ENCODE measurements at places on chromosomes 6 and 20. TPM values are rescaled to one million over a fixed set of nuclear protein-coding genes. Genes with fewer than 3 reads are reported as not detected.

LY6G6D gene
- not detected for total RNA-seq

NKX2-4 gene
- not detected for total RNA-seq

ZC3H12D gene
- total RNA-seq, result 96.7 TPM

AIF1 gene
- total RNA-seq, result 55.5 TPM

FUT9 gene
- total RNA-seq, result not detected

RBPJL gene
- not detected for total RNA-seq

MYO6 gene
- total RNA-seq, result 0.37 TPM

CHRNA4 gene
- total RNA-seq, result not detected

BTNL2 gene
- total RNA-seq, result not detected

RRAGD gene
- total RNA-seq, result 7.8 TPM

OR2H2 gene
- total RNA-seq, result not detected

ZNF322 gene
- 8.8 TPM for total RNA-seq

SIRPB2 gene
- total RNA-seq, result not detected

DNA sequence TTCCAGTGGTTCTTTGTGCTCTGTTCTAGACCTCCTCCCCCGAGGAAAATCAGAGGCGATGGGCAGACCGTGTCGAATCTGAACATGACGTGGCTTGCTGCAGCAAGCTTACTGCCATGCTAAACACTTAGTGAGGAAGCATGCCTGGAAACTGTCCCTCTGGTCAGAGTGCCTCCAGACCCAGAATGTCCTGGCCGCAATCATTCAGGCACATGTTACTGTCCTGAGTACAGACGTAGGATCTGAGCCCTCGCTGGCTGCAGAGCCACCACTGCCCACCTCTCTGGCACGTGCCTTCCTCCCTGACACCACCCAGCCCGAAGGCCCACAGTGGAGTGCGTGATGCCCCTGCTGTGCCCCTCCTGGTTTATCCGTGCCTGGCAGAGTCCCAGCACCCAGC is 163.6 kb downstream of the SYNDIG1 start:
- DNase-seq, result no peak
- no peak overlapping the region for H3K4me3 ChIP-seq
- H3K27ac ChIP-seq, result no peak overlapping the region
- peaks cover 11% of the 10 kb centered on the region for H3K4me1 ChIP-seq

- peaks cover 27% of the 10 kb centered on the region for H3K36me3 ChIP-seq
- H3K27me3 ChIP-seq, result no peaks in the 10 kb centered on the region
- H3K27ac ChIP-seq, result peak overlapping the region; percentile 91
- peaks cover 51% of the 10 kb centered on the region for H3K4me1 ChIP-seq
- peak overlapping the region; percentile 87 for H3K4me3 ChIP-seq
Observed at GRCh38 chr6:3023663-3024483, 24.2 kb downstream of the NQO2 start.

DNA sequence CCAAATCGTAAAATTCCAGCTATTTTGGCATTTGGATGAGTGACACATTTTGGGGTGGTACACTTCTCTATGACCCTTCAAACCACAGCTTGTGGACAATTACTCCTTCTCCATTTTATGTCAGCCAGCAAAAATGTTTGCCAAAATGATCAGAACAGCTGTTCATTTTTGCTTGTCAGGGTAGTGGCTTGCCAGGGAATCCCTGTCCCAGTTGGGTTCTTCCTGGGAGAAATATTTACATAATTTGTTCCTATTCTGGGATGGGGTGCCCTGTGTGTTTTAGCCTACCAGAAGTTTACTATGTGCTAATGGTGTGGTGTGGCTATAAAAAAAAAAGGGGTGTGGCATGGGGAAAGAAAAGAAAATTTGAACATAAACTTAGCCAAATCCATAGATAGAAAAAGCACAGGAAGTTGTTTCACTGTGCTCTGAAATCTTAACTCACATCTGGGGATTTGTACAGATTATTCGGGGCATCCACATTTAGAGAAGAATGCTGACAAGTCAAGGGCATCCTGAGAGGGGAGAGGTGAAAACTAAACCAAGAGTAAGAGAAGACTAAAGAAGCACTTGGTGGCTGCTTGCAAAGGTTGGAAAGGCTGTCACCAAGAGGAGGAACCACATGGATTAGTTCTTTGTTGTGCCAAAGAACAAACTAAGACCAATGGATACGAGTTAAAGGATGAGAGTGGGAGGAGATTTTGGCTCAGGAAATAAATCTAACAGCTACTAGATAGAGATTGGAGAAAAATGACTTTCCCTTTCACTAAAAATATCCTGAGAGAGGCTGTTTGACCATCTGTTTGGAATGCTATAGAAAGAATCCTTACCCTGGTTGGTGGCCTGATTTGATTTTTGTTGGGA is 55.2 kb upstream of the RBM24 start:
- no peaks in the 10 kb centered on the region for H3K36me3 ChIP-seq
- H3K4me1 ChIP-seq, result no peaks in the 10 kb centered on the region
- no peak overlapping the region for H3K4me3 ChIP-seq
- H3K27me3 ChIP-seq, result no peaks in the 10 kb centered on the region
- no peak for DNase-seq

- no peak overlapping the region for H3K27ac ChIP-seq
- no peak overlapping the region for H3K4me3 ChIP-seq
- H3K36me3 ChIP-seq, result no peaks in the 10 kb centered on the region
- peaks cover 2% of the 10 kb centered on the region for H3K27me3 ChIP-seq
Observed at GRCh38 chr20:39855799-39856198, 833.2 kb downstream of the MAFB start.

- no peaks in the 10 kb centered on the region for H3K36me3 ChIP-seq
- H3K4me1 ChIP-seq, result peaks cover 5% of the 10 kb centered on the region
- no peak overlapping the region for H3K4me3 ChIP-seq
- no peak for DNase-seq
- H3K27me3 ChIP-seq, result peaks cover 25% of the 10 kb centered on the region
- no peak overlapping the region for H3K27ac ChIP-seq
Observed at GRCh38 chr20:46568570-46569129, 18.2 kb upstream of the OCSTAMP start.

DNA sequence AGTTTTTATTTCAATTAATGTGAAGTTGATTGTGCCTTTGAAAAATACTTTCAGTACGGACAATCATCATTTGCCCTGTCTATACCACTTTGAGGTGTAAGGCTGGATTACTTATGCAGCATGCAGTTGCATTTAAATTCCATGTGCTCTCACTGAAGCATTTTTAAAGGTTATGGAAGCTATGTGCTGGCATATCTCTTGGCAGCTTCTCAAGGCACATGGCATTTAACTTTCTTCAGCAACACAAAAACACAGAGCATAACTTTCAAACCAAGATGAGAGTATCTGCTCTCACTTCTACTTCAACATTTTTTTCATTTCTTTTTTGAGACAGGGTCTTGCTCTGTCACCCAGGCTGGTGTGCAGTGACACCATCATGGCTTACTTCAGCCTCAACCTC is 360.6 kb upstream of the RUNX2 start:
- no peak overlapping the region for H3K27ac ChIP-seq
- H3K36me3 ChIP-seq, result peaks cover 4% of the 10 kb centered on the region
- no peaks in the 10 kb centered on the region for H3K27me3 ChIP-seq
- peaks cover 22% of the 10 kb centered on the region for H3K4me1 ChIP-seq
- no peak for DNase-seq

GRCh38 chr6:163705923-163706322 is 291.4 kb downstream of the QKI start:
- H3K27ac ChIP-seq, result no peak overlapping the region
- H3K27me3 ChIP-seq, result peaks cover 7% of the 10 kb centered on the region

DNA sequence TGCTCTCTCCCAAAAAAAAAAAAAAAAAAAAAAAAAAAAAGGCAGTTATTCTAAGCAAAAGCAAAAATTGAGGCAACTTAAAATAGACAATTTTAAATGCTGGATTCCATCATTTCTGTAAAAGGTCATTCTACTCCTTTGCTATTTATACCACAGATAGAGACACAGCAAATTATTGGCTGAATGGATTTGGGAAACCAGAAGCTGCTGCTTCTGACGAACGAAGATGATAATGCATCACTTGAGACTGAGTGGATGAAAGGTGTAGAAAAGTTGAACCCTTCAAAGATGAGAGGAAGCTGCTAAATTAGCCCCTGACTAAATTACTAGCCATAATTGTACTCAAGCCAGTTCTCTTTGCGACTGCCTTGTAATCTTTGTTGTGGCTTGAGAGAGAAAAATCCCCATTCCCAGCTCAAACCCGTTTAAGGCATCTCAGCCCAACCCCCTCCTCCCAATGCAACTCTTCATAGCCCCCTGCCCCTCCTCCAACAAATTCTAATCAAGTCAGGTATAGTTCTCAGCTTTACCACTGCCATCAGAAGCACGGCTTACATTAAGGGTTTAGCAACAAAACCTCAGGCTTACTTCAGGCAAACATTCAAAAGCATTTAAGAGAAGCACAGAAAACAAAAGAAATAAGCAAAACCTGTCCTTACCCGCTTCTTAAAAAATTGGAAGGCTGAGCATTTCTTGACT is 1.0 kb downstream of the SGK1 start:
- H3K36me3 ChIP-seq, result peaks cover 6% of the 10 kb centered on the region
- peak overlapping the region; percentile 91 for H3K4me3 ChIP-seq
- H3K27me3 ChIP-seq, result peaks cover 16% of the 10 kb centered on the region
- H3K4me1 ChIP-seq, result peaks cover 39% of the 10 kb centered on the region
- H3K27ac ChIP-seq, result no peak overlapping the region

DNA sequence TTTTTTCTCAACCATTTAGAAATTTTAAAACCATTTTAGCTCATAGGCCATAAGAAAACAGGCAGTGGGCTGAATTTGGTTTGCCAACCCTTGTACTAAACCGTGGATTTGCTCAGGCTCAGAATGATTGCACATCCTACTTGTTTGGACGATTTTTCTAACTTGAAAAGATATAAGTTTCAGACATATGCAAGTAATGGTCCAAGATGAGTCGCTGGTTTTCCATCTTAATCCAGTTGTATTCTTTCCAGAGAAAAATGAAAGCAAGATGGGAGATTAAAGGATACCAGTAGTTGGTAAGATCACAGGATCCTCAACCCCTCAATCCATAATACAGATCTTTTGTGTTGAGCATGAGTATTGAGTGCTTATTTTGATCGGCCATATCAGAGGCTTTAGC is 250.9 kb downstream of the TINAG start:
- H3K27me3 ChIP-seq, result no peaks in the 10 kb centered on the region
- DNase-seq, result no peak
- no peaks in the 10 kb centered on the region for H3K36me3 ChIP-seq
- no peak overlapping the region for H3K4me3 ChIP-seq
- no peak overlapping the region for H3K27ac ChIP-seq

- DNase-seq, result no peak
- H3K27ac ChIP-seq, result no peak overlapping the region
- H3K36me3 ChIP-seq, result no peaks in the 10 kb centered on the region
- H3K27me3 ChIP-seq, result peaks cover 2% of the 10 kb centered on the region
Observed at GRCh38 chr20:39850821-39851330, 838.2 kb downstream of the MAFB start.

- H3K4me1 ChIP-seq, result no peaks in the 10 kb centered on the region
- no peaks in the 10 kb centered on the region for H3K36me3 ChIP-seq
- no peak overlapping the region for H3K4me3 ChIP-seq
- no peak for DNase-seq
- H3K27ac ChIP-seq, result no peak overlapping the region
Observed at GRCh38 chr20:58024241-58024721, 204.2 kb downstream of the ANKRD60 start.

DNA sequence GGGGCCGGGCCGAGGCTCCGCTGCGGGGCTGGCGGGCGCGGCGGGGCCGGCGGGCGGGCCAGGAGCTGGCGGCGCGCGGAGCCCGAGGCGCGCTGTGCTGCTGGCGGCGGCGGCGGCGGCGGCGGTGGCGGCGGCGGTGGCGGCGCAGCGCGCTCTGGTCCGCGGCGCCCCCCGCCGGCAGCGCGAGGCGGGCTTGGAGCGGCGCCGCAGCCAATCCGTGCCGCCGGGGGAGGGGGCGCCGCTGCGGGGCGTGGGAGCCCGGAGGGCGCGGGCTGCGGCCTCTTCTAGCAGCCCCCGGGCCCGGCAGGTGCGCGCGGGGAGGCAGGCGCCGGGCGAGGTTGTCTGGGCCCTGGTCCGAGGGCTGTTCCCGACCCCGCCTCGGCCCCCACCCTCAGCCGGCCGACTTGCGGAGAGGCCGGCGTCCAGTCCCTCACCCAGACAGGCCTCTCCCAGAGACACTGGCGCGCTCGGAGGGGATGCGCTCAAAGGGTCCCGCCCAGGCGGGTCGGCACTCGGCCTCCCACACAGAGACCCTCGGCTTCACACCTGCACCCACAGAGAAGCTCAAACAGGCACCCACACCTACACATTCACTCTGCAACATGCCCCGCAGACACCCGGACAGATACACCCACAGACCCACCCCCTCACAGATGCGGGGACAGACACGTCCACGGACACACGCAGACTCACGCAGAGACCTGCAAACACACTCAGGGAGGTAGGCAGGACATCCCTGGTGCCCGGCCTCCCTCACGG is at the start of gene RIMS4:
Gene RIMS4 (minus strand): TSS at position 156 of the 759 bp plus-strand sequence. CDS start 275 bp downstream, outside the sequence.
- H3K27me3 ChIP-seq, result peaks cover 59% of the 10 kb centered on the region
- peak within 1 kb of the TSS; percentile 12 for H3K4me3 ChIP-seq
- H3K36me3 ChIP-seq, result no peaks in the 10 kb centered on the region
- no peak for DNase-seq

- DNase-seq, result no peak
- H3K4me3 ChIP-seq, result no peak overlapping the region
- H3K27ac ChIP-seq, result no peak overlapping the region
Observed at GRCh38 chr6:70285201-70285600, 17.7 kb downstream of the COL9A1 start.

- no peaks in the 10 kb centered on the region for H3K4me1 ChIP-seq
- DNase-seq, result no peak
- no peaks in the 10 kb centered on the region for H3K36me3 ChIP-seq
- no peak overlapping the region for H3K27ac ChIP-seq
- no peak overlapping the region for H3K4me3 ChIP-seq
Observed at GRCh38 chr20:18645196-18645745, 57.4 kb downstream of the DTD1 start.

DNA sequence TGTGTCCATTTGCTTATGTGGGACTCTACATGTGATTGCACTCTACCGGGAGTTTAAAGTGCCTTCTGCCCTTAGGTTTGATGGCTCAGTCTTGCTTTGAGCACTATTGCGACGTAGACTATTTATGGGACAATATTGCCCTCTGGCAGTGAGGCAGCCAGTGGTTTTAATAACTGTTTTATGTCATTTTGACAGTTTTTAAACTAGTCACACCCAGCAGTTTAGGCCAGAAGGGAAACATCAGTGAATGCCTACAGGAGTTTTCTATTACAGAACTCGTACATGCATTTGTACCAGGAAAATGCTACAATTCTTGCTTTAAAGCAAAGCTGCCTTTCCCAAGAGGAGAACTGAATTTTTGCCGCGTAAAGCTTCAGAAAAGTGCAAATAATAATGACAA is 813.7 kb downstream of the KIF16B start:
- H3K4me1 ChIP-seq, result no peaks in the 10 kb centered on the region
- H3K4me3 ChIP-seq, result no peak overlapping the region
- no peaks in the 10 kb centered on the region for H3K36me3 ChIP-seq
- H3K27ac ChIP-seq, result no peak overlapping the region
